ENCODE measurements at places on chromosomes 4 and X.

DNA sequence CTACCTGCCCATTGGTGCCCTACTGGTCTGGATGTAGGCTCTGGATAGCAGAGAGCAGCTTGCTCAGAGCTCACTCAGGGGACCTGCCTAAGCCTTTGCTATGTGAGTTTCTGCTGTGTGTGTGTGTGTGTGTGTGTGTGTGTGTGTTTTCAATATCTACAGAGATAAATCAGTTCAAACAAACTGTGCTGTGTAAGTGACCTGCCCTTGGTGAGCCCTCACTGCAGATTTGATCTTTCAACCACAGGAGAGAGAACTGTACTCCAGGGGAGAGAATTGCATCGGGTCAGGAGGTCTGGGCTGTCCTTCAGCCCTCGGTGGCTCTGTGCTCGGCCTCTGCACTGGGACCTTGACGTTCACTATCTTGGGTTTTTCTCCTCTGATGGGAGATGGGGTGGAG is 35.0 kb upstream of the CDKN2AIP start:
- no peak for DNase-seq

DNA sequence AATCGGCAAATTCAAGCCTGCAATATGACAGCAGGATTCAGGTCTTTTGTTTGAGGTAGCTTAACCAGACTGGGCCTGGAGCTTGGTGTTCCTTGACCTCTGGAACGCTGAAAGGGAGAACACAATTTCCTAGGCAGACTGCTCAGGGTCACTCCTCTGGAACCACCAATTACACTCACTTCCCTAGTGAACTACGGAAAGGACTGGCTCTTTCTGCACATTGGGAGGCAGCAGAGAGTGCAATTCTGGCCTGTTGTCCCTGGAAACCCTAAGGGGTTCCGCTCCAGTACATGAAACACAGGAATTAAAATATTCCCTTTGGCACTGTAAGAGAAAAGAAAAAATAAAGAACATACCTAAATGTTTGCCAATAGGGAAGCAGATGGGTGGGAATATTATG is 58.6 kb downstream of the GPC3 start:
- no peak for DNase-seq

DNA sequence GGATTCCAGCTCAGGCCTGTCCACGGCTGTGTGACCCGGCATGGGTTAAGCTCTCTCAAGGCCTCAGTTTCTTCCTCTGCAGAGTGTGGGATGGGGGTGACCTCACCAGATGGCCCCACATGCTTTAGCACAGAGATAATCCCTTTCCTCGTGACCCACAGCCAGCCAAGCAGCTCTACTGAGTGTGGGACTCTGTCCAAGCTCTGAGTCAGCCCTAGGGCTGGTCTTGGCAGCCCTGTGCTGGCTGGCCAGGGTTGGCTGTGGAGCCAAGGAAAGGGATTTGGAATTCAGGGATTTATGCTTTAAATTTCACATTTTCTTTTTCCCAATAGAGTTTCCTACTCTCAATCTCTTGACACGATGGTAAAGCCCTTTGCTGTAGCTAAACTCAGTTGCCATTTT is 19.7 kb upstream of the SPON2 start:
- DNase-seq, result peak; percentile 92

DNA sequence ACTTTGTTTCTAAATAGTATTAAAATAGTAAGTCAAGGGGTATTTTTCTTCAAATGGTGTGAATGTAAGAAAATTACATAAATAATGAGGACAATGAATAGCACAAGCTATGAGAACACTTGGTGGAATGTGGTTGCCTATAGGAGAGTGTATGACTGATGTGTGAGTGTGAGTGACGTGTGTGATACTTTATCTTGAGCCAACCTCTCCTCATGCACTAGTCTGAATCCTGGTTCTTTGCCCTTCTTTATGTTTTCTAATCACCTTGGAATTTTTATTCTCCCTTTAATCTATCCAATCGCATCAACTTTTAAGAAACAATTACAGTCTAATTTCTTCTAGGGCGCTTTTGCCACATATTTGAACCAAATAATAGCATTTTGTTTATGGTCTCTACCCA is 98.2 kb downstream of the YIPF7 start:
- DNase-seq, result no peak

DNA sequence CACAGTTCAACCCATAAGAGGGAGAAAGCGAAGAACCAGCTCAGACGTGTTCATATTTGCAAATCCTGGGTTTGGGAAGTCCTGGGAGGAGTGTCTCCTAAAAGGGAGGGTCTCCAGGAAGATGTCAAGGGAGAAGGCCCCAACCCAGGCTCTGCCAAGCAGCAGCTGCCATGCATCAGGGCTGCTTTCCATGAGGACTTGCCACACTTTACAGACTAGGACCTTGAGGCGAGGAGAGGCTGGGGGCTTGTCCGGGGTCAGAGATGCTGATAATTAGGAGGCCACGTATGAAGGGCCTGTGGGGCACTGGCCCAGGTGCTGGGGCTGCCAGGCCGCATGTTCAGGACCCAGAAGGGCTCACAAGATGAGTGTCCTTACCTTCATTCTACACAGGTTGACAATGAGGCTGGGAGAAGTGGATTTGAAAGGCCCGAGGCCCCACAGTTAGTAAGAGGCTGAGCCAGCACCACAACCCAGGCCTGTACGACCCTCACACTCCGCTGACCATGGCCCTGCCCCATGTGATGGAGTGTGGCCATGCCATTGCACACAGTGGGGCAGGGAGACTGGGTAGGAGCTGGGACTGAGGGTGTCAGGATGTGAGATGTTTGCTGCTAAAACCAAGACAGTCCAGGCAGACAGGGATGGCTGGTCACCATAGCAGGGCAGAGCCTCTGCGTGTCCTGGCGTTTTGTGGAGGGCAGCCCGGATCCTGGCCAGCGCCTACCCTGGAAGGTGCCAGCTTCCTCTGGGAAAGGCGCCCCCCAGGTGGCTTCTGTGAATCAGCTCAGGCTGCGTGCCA is 94.8 kb downstream of the PSAPL1 start:
- no peak for DNase-seq

- DNase-seq, result no peak
These were observed at the start of gene ARHGAP36 for GRCh38 chrX:131058136-131058868. TSS of gene ARHGAP36 (plus strand) at chrX:131058346. CDS start at chrX:131081666, 23,320 bp downstream.

DNA sequence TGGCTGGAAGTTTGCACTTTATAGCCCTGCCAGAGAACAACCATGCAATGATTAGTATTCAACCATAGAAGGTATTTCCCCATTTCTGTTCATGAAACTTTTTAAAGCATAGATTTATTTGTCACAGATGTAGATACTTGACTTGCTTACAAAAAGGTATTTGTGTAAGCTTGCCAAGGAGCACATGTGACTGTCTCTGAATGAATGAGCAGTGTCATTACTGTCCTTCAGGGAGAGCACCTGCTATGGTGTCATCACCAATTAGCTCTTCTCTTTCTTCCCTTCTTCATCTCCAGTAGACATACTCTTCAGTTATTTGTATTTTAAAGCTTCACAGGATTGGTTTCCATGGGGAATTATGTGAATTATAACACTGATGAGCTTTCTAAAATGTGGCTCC is 1064.7 kb upstream of the GRIA3 start:
- DNase-seq, result no peak

GRCh38 chrX:139222511-139223200 is 307.9 kb upstream of the F9 start:
- no peak for DNase-seq
